ENCODE measurements at places on chromosomes 3 and 15. TPM values are rescaled to one million over a fixed set of nuclear protein-coding genes. Genes with fewer than 3 reads are reported as not detected.

The GPR171 gene
- not detected for total RNA-seq

The PEX5L gene
- not detected for total RNA-seq

The CGGBP1 gene
- 3.6 TPM for total RNA-seq

The SYNPR gene
- total RNA-seq: not detected

The GOLGA8S gene
- not detected for total RNA-seq

The C3orf22 gene
- total RNA-seq: not detected

The CLDN18 gene
- total RNA-seq: not detected

The SAMMSON gene
- not detected for total RNA-seq
